Activated CD4-positive, alpha-beta T cell treated with anti-CD3 and anti-CD28 coated beads, Interleukin-2, amount 50 U/mL, for 24 hours (primary cell): ENCODE measurements at places on chromosomes 2 and 18.

- DNase-seq = no peak
Measured at GRCh38 chr2:10934979-10935350, 23.2 kb downstream of the KCNF1 start.

- no peak for DNase-seq
Measured at GRCh38 chr2:151182899-151183809, 78.5 kb downstream of the RBM43 start.

DNA sequence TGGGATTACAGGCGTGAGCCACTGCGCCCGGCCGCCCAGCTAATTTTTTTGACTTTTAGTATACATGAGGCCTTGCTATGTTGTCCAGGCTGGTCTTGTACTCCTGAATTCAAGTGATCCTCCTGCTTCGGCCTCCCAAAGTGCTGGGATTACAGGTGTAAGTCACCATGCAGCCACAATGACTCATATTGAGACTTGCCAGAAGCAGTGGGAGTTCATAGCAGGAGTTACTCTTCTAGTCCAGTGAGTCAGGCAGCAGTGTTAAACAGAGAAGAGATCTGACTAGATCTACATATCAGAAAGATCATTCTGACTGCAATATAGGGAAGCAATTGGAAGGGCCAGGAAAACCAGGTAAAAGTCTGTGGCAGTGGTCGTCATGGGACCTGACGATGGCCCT, 1.5 kb upstream of the FLACC1 start:
- no peak for DNase-seq

DNA sequence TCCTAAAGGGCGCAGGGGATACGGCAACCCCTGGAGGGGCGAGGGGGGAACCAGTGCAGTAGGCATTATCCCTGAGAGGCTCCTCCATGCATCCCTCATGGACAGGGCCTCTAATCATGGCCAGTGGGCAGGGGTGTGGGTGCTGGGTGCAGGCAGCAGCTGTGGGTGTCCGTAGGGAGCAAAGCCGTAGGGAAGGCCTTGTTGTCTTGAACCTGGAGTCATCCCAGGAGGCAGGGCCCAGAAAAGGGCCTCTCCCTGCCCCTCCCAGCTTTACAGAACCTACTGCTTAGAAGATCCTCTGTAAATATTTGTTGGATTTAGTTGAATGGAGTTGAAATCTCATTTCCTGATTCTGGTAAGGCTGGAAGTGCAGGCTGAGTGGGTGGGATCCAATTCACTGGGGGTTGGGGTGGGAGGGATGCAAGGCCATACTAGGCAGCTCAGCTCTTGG, 207.0 kb upstream of the HAAO start:
- DNase-seq = no peak

GRCh38 chr2:137232076-137232475, 466.7 kb downstream of the THSD7B start:
- no peak for DNase-seq

GRCh38 chr2:239039479-239039861, 191.6 kb downstream of the TWIST2 start:
- no peak for DNase-seq

DNA sequence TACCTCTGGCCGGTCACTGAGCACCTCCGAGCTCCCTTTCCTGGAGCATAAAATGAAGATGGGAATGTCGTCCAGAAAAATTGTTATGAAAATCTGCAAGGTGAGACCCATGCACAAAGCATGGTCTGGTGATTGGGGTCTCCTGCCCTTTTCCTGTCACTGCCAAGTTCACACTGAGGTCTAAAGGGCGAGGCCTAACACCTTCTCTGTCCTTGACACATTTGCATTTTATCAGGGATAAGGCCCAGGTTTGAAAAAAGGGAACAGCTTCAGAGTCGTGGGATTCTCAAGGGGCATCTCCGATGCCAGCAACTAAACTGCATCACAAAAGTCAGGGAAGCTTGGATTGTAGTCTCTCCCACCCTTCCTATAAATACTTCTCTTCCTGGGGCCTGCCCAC, 24.7 kb downstream of the GNAL start:
- no peak for DNase-seq

- DNase-seq = no peak
Measured at GRCh38 chr2:202035089-202035940, 1.7 kb downstream of the FZD7 start.

DNA sequence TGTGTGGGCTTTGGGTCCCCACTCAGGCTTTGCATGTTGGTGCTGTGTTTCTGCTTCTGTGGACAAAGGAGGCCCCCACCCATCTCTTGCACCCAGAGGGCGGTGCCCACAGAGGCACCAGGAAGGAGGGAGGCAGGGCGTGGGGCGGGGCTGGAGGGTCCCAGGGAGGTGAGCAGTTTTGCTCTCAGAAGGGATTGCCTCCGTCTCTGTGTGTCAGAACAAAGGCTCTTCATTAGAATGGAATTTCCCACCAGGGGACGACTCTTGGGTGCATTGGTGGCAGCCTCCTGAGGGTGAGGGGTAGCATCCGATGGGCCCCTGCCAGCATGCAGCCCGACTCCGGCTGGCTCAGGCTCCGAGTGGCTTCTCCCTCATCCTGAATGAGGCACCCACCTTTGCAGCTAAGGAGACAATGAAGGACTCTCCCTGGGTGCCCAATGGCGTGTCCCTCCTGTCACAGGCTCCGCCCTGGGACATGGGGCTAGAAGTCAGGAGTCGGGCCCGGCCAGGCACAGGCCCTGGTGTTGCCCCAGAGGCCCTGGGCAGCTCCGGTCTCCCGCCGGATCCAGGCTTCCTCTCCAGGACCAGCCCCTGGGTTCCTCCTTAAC, 7.0 kb upstream of the ERFE start:
- no peak for DNase-seq

GRCh38 chr2:232372231-232373208, 6.0 kb upstream of the ALPP start:
- no peak for DNase-seq

DNA sequence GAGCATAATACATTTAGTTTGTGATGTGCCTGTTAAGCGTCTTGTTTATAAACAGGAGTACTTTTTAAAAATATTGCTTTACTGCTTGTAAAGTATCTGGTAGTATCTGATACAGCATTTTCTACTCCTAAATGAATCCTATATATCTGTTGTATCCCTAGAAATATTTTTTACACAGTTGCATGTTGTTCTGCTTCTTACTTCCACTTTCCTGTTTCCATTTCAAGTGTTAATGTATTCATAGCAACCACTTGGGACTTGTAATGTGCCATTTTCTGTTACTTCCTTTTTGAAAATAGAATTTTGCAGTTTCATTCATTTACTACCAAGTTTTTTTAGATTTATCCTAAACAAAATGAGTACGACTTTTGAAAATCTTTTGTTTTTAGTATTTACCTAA, 24.9 kb downstream of the CCNT2 start:
- DNase-seq = no peak

DNA sequence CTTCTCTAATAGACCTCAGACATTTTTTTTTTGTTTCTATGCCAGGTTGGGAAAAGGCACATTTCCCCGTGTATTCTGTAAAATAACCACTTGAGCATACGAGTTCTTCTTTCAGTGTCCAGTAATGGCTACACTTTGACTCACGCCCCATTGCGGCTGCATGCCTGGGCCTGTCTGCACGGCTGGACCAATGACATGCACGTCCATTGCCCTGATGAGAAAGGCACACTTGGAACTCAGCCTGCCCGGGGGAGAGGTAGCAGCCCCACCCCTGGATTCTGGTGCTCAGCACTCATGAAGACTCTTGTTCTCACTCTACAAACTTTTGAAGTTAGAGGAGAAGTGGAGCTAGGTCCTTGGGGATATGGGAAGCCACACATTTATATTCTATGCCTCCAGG, 5.8 kb downstream of the PCARE start:
- no peak for DNase-seq

GRCh38 chr2:120132190-120132589, 91.0 kb downstream of the TMEM185B start:
- DNase-seq = no peak
